Activated T-helper 2 cell treated with anti-CD3 and anti-CD28 coated beads, Interferon-gamma antibody, Interleukin-2, Interleukin-4, amounts not matched to agents 10 μg/mL and 5 μg/mL and 100 μg/mL, durations not matched to agents 14 hours and 24 hours and 36 hours (primary cell): ENCODE measurements at places on chromosomes 2 and 18. TPM values are rescaled to one million over a fixed set of nuclear protein-coding genes. Genes with fewer than 3 reads are reported as not detected.

- no peak for DNase-seq
Measured at GRCh38 chr2:196939371-196939770, 12.9 kb upstream of the PGAP1 start.

POTEI gene
- not detected in 2 replicates for total RNA-seq

DNA sequence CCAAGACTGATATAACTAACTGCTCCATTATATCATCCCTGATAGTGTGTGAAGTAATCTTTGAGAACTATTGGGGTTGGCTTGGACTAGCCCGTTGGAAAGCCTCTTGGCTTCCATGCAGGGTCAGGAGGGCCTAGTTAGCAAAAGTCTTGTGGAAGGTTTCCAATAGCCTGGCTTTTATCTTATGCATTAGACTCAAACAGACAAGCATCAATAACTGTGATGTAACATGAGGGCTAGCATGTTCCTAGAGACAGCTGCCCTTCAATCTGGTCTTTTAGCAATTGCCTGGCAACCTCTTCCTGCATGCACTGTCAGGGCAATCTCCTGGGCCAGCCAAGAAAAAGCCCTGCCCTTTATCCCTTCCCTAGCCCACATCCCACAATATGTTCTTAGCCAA lies 18.2 kb downstream of the SLC8A1 start:
- DNase-seq = no peak

DNA sequence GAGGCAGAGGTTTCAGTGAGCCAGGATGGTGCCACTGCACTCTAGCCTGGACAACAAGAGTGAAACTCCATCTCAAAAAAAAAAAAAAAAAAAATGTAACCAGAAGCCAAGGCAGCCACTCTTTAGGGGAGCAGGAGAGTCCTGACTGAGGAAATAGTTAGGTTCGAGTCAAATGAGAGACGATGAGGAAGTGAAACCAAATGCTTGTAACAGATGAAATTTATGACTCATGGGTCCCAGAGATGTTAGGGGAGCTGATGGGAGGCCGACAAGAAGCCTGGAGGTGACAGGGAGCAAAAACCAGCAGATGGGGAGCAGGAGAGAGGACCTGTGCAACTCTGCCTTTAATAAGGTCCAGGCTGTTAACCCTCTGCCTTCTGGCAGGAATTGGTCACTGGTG lies 756.1 kb upstream of the DDX18 start:
- no peak for DNase-seq

L3MBTL4 gene
- 0.05 and 0.11 TPM in 2 replicates for total RNA-seq
